ENCODE measurements at places on chromosomes 2 and 18. TPM values are rescaled to one million over a fixed set of nuclear protein-coding genes. Genes with fewer than 3 reads are reported as not detected.

Gene SMYD5
- total RNA-seq = 24.3 TPM

Gene CXCR2
- total RNA-seq = not detected

Gene GPR75
- 2.3 TPM for total RNA-seq

Gene SPATS2L
- 81.9 TPM for total RNA-seq

Gene GPR55
- total RNA-seq = 2.6 TPM

Gene CNGA3
- not detected for total RNA-seq

Gene ZNF521
- 0.16 TPM for total RNA-seq

Gene ICOS
- total RNA-seq = not detected

Gene ATOH8
- total RNA-seq = 16.4 TPM

Gene KCNJ13
- not detected for total RNA-seq

Gene DPP4
- total RNA-seq = not detected
